NCI-H187 (cell line): ENCODE measurements at places on chromosomes 6 and 20.

- DNase-seq = no peak
Observed at GRCh38 chr6:43284991-43285781, 12.9 kb upstream of the SLC22A7 start.

GRCh38 chr20:5481872-5482271 lies 165.1 kb upstream of the PROKR2 start:
- DNase-seq = no peak

DNA sequence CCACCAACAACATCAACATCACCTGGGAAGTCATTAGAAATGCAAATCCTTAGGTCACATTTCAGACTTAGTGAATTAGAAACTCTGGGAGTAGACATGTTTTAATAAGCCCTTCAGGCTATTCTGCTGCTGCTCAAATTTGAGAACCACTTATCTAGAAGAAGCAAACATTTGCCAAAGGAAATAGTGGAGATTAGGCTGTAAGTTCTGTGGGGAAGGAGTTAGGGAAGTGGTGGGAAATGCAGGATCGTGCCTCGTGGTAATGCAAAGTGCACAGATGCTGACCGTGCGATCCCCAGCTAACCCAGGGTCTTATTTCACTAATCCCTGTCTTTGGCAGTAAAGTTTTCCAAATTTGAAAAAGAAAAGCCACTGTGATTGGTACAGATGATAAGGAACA lies 328.5 kb downstream of the EPM2A start:
- DNase-seq = no peak

- no peak for DNase-seq
Observed at GRCh38 chr6:33116417-33116816, 40.6 kb downstream of the HLA-DPB1 start.

- DNase-seq = no peak
Observed at GRCh38 chr20:36687850-36688249, 41.9 kb upstream of the SLA2 start.

GRCh38 chr6:11500008-11500407 lies 37.5 kb upstream of the TMEM170B start:
- no peak for DNase-seq

GRCh38 chr6:80129485-80129884 lies 23.0 kb downstream of the BCKDHB start:
- DNase-seq = no peak

GRCh38 chr6:21478883-21479539 lies 114.5 kb upstream of the SOX4 start:
- DNase-seq = no peak

GRCh38 chr6:116010790-116011401 lies 49.8 kb downstream of the FRK start:
- no peak for DNase-seq

GRCh38 chr6:131084982-131085381 lies 21.9 kb upstream of the EPB41L2 start:
- no peak for DNase-seq

- DNase-seq = no peak
Observed at GRCh38 chr20:44435630-44436335, 39.9 kb upstream of the TTPAL start.

DNA sequence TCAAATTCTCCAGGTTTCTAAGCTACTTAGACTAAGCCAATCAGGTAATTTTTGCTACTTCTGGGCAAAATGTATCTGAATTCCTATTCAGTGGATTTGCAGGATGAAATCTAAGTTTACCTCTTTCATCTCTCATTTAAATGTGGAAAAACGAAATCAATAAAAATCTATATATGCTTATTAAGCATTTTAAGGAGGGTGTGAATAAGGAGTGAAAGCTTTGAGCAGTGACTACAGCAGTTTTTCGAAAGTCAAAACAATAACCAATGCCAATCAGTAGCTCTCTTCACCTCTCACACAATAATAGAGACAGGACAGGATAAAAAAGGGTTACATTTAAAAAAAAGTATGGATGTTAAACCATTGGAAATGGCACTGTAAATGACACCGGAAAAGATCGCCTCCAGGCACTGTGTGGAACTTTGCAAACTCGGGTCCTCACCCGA lies 476 bp upstream of the BCKDHB start:
- no peak for DNase-seq

DNA sequence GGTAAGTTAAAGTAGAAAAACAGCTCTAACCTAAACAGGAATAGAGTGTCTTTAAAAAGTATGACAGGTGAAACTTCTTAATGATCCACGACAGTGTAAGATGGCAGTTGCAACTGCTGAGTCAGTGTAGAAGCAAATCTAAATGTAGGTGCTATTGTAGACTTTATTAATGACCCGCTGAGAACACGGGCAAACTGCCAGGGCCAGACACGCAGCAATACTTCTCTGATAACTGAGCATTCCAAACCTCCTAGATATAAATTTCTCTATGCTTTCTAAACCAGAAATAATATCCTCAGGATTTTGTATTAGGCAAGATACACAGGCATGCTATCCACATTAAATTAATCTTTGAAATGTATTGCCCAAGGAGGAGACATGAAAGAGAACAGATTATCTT lies 1076.4 kb downstream of the HACE1 start:
- peak; percentile 1 for DNase-seq

DNA sequence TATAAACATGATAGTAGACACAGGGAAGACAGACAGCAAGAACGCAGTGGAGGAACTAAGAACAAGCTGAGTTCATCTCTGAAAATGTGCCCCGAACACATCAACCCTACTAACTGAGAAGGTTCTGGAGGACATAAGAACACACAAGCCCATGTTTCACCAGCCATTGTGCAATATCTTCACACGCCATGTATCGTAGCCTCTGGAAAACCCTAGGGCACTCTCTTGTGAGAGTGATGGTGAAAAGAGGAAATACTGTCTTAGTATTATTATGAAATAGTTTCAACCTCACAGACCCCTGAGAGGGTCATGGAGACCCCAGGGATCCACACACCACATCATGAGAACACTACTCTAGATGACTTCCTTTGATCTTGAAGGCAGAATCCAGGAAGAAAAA lies 26.1 kb upstream of the FOXF2 start:
- DNase-seq = no peak

- no peak for DNase-seq
Observed at GRCh38 chr20:4573564-4574355, 147.9 kb upstream of the PRND start.

DNA sequence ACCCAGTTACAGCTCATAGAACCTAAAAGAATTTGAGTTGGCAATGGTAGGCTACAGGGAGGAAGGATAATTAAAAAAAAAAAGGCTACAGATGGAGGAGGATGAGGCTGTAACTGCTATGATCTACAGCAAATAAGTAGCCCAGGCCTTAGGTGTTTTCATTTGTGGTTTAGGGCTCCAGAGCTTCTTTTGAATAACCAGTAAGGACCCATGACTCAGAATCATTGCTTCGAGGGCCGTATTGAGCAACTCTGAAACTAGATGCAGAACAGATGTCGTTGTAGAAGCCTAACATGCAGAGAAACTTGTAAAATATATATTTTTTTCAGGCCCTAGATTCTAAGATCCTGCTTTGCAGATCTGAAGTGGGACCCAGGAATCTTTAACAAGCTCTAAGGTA lies 19.0 kb upstream of the ASIP start:
- DNase-seq = no peak

- DNase-seq = no peak
Observed at GRCh38 chr20:63313349-63314014, 20.5 kb downstream of the COL20A1 start.

DNA sequence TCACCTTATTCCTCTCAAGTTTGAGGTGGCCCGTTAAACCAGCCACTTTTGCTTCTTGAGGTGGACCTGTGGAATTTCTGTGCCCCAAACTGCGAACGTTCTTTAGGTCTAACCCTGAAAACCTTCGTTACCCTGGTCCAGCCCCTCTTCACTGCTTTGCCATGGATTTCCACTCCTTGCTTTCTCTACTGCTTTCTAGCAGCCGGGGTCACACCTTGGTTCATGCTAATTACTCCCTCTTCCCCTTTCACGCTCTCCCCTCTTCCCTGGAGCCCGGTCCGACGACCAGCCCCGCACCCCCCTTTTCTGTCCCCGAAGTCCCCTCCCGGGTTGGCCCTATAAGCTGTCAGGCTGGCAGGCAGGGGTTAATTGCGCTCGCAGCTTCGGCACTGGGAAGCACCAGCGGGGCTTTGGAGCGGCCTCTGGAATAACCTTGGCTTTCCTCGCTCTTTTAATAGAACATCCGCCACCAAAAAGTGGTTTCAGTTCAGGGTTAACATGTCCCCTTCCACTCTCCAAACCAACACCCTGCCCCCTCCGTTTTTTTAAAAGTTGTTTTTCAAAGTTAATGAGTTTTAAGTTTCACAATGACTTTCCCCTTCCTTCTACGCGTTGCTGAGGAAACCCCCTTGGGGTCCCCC lies 1.4 kb upstream of the HIVEP1 start:
- peak; percentile 91 for DNase-seq

DNA sequence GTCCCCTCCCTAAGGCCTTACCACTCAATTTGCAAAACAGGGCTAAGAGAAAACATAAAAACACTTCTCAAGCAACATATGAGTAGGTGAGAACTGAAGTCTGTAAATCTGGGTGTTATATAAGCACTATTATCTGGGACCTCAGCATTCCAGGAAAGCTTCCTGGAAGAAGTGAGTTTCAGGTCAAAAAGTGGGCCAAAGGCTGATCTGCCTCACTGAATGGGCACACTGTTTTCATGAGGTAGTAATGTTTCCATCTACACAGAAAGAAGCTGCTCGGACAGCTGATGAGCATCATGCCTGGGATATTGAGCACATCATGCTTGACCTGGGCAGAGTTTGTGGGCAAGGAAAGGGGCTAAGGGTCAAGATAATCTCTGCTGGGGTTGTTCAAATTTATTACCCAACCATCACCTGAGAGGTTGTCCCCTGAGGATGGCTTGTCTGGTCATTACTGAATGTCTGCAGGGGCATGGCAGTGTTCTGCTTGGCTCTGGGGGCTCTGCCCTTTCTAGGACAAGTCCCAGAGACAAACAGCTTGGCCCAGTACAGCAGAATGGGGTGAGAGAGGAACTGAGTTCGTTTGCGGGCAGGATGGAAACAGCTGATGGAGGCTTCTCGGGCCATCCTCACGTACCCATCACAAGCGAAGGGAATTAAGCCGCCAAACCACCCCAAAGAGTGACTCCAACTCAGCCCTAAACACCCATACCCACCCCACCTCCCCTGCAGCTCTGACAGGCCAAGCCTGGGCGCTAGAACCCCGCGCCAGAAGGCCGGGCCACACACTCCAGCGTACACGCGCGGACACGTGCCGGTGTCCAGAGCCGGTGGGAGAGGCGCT lies 1.2 kb upstream of the SYNJ2 start:
- no peak for DNase-seq

DNA sequence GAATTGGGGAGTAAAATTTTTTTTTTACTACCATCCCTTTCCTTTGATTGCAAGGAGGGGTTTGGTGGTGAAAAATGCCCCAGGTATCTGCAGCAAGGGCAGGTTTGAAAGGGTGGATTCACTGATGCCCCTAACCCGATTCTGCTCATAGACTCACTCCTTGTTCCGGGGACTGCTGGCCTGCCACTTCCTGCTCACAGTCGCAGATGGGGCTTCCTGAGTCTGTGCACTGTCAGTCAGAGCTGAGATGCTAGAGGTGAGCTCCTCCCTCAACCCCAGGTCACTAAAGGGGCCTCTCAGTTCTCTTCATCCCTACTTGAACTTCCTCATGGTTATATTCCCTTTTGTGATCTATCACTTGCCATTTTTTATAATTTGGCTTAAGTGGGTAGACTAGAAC lies 357.9 kb downstream of the FARS2 start:
- no peak for DNase-seq

DNA sequence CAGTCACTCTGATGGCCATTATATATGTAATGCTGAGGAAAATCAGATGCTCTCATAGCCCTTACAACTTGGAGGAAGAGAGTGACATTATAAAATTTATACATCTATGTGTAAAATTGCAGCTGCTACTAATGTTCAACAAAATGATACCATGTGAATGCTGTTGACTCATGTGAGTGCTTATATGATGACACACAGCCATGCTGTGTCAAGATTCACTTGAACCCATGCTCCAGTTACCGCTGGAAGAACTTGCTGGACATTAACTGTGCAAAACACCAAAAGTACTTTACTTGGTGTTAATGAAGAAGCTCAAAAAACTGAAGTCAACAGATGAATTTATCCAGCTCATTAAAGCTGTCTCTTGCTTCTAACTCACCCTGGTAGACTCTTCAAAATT lies 318.9 kb upstream of the PLCB4 start:
- no peak for DNase-seq

- no peak for DNase-seq
Observed at GRCh38 chr6:89347825-89348224, 4.7 kb downstream of the UBE2J1 start.

- no peak for DNase-seq
Observed at GRCh38 chr20:58682656-58683531, 9.7 kb upstream of the NPEPL1 start.

- no peak for DNase-seq
Observed at GRCh38 chr6:147156799-147157382, 47.3 kb upstream of the STXBP5 start.

DNA sequence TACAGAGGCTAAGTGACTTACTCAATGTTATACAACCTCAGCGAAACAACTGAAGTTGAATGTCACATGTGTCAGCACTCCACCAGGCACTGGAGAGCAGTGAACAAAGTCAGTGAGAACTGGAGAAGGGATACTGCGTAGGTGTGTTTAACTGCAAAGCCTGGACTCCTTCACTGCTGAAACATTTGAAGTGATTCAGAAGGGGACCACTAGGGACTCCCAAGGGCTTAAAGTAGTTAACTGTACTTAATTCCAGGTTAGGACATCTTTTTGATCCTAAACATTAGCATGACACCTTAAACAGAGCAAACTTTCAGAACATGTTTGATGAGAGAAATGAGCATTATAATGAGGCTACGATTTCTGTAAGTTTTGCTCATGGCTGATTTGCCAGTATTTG lies 45.0 kb upstream of the ZBTB24 start:
- no peak for DNase-seq

DNA sequence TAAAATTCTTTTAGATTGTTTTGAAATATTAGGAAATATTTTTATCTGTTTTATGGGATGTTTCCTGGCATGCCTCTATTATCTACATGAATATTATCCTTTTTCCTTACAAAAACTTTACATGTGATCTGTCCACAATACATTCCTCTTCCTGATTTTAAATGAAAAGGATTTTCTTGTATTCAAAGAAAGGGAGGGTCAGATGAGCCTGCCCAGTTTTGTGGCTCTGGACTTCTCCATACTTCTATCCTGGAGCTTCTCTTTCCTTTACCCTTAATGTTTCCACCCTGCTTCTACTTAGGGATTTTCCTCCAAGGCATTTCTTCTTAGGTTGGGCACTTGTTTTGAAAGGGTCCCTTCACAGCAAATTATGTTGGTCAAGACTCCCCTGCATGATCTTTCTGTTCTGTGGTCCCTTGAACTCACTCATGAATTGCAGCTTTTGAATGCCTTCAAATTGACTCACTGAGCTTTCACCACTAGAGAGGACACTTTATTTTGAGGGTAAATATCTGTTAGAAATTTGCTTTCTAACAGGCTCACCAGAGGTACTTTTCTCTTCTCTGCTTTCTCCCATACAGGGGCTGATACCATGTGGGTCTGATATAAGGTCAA lies 104.9 kb downstream of the CENPW start:
- DNase-seq = no peak

GRCh38 chr6:7895125-7895423 lies 15.5 kb downstream of the TXNDC5 start:
- DNase-seq = no peak

GRCh38 chr6:112037783-112038216 lies 16.1 kb upstream of the CCN6 start:
- DNase-seq = no peak
